Effector CD4-positive, alpha-beta T cell (primary cell): ENCODE measurements at places on chromosomes 6 and 20.

DNA sequence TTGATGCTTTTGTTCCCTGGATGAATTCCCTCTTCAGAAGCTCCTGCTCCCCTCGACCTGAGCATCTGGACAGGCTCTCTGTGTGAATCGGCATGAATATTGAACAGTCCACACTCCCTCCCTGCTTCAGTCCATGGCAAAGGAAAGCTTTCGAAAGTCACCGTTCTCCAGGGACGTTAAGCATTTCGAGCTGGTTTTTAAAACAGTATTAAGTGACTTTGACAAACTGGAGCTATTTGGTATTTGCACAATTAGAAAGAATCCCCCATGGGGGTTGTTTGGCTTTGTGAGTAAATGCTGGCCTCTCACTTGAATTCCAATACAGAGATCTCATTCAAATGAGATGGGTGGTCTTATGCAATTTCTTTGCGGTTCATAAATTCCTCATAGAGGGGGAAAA is 85.3 kb upstream of the TIAM2 start:
- DNase-seq: no peak

- no peak for DNase-seq
Observed at GRCh38 chr6:15843226-15843625, 180.4 kb upstream of the DTNBP1 start.

DNA sequence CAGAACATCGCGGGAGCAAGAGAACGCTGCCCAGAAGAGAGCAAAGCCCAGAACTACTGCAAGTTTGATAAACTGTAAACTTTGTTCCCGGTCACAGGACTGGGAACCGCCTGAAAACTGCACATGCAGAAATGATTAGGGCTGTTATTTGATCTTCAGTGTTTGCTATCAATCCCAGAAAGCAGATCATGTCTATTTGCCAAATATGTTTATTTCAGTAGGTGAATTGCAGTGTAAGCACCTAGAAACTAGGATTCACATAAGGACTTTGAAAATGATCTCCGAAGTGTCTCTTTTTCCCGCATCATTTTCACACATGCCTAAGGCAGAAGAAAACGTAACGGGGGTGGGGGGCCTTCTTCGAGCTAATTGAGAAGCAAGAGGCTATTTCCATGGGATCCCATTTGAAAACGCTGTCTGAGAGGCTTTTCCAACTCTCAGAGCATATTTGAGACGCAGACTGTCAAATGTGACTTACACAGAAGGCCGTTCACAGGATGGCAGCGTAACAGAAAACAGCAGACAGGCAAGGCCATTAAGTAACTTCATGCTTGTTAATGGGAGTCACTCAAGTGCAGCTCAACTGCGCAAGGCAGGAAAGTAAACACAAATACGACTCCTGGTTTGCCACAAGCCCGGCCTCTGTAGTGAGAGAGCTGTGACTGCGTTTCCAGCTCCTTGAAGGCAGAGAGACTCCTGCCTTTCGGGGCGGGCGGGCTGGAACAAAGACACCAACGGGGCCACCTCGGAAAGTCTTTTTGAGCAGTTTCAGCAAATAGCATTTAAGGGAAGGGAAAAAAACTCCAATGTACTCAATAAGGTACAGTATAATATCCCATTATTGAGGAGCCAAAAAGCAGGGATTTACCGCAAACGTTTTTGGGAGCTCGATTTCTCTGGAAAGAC is 144.7 kb upstream of the ZNF217 start:
- DNase-seq: no peak

GRCh38 chr6:80543598-80544222 is 437.2 kb downstream of the BCKDHB start:
- no peak for DNase-seq

DNA sequence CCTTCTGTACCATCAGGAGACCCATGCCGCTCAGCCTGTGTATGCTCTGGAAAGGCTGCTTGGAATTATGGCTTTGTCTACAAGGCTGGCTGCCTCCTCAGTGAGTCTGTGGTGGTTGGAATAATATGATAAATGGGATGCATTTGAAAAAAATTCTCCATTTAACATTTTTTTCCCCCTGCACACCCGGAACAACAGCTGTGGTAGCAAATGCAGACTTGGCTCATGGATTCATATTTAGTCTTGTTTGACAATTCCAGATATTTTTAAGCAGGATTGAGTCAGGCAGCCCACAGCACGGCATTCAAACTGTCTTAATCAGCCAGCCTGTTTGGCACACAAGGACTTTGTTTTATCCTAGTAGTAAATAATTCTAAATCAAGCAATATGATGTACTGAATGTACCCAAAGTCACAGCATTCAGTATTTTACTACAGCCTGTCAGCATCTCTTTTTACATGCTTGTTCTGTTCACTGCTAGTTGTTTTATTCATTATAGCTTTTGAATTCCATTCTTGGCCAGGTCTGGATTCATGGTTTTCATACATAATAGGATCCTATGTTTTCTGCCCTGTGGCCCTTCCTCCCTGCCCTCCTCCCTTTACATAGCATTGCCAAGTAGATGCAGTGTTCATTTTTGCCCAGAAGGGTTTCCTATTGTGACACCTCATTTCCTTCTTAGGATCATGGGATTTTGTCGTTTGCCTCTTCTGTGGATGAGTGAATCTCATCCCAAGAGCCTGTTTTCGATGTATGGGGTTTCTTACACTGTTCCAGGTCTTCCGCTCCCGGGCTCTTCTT is 68.1 kb downstream of the LRRC1 start:
- DNase-seq: no peak

- no peak for DNase-seq
Observed at GRCh38 chr6:5084360-5084780, 771 bp upstream of the PPP1R3G start.

DNA sequence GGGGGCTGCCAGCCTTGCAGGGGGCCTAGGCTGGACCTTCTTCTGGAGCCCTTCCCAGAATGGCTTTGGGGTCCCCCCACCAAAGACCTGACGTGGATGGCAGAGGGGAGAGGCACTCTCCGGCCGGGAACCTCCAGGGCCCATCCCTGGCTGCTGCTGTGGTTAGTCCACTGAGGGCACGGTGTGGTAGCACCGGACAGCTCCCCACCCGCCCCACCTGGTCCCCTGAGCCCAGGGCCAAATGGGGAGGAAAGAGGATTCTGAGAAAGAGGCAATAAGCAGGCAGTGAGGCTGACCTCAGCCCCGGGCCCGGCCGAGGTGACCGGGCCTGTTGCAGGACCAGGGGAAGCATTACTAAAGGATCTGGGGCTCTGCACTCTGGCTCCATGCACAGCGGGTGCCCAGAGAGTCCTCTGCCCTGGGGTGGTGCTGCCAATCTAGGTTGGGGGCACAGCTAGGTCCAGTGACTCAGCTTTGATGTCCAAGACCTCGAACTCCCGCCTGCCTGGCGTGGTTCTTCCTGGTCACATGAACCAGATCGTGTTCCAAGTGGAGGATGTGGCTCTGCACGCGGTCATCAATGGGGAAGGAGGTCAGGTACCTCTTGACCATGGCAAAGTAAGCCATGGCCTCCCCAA is 2.2 kb downstream of the CENPB start:
- DNase-seq: no peak

GRCh38 chr6:166955121-166955864 is 1.1 kb downstream of the RNASET2 start:
- DNase-seq: no peak

GRCh38 chr6:150734235-150734634 is 131.3 kb upstream of the MTHFD1L start:
- DNase-seq: no peak

GRCh38 chr6:138970856-138971425 is 17.1 kb downstream of the REPS1 start:
- no peak for DNase-seq

DNA sequence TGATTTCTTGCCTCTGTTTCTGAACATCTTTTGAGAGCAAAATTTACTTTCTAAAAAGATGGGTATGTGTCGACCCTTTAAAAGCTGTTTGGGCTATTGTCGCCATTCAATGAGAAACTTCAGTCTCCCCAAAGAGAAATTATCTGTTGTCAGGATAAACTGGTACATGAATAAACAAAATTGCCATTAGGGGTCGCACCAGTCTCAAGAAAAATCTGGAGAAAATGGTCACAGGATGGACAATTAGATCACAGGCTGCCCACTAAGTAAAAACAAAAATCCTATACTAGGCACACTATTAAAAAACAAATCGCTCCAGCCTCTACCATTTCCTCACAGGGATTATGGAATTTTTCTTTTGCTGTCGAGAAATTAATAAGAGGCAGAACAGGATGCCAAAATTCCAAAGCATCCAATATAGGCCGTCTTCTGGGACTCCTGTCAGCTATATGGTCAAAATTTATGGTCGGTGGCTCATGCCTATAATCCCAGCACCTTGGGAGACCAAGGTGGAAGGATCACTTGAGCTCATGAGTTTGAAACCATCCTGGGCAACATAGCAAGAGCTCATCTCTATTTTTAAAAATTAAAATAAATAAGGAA is 5.5 kb upstream of the HLA-E start:
- DNase-seq: no peak

DNA sequence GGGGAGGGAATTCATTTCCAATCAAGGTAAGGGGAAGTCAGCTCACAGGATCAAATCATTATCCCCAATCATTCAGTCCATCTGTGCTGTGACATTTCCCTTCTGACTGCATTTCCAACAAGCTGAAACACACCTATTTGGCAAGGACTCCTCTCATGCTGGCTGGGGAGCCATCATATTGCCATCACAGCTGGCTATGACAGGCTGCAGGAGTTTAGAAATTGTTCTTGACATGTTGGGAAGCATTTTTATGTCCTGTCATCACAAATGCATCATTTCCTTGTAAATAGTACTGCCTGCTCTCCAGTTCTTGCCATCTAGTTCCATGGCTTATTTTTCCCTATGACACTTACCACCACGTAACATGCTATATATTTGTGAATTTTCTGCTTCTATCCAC is 113.9 kb upstream of the TMEM170B start:
- no peak for DNase-seq

- no peak for DNase-seq
Observed at GRCh38 chr6:47670851-47671250, 27.5 kb upstream of the ADGRF4 start.

- DNase-seq: no peak
Observed at GRCh38 chr6:136890194-136890839, 31.8 kb upstream of the SLC35D3 start.

DNA sequence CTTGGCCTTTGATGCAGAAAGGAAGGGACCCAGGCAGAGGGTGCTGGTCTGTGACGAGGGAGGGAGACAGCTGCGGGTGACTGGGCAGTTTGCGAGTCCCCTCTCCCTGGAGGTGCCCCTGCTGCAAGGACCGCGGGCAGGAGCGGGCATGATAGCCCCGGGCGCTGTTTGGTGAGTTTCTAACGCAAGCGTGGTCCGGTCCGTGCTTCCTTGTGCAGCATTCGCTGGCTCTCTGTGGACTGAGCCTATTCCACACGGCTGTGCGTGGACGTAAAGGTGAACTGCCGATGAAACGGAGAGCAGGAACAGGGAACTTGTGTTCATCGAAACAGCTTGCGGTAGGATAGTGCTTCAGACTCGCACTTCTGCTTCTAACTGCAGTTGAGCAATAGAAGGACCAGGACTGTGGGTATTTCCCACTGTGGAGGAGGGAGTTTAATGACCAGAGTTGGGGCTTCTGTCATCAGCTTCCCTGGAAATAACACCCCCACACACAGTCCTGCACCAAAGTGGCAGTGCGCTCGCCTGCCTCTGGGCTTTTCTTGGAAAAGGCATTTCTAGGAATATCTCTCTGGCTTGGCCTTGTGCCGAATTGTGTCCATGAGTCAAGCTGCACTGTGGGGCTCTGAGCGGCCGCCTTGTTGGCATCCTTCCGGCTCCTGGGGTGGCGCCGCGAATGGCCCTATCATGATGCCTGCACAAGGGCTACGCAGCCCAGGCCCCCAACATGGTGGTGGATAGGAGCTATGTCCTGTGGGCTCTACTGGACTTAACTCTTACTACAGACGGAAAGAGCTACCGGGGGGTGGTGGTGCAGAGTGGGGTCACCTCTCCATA is 48.9 kb downstream of the DUSP22 start:
- no peak for DNase-seq

DNA sequence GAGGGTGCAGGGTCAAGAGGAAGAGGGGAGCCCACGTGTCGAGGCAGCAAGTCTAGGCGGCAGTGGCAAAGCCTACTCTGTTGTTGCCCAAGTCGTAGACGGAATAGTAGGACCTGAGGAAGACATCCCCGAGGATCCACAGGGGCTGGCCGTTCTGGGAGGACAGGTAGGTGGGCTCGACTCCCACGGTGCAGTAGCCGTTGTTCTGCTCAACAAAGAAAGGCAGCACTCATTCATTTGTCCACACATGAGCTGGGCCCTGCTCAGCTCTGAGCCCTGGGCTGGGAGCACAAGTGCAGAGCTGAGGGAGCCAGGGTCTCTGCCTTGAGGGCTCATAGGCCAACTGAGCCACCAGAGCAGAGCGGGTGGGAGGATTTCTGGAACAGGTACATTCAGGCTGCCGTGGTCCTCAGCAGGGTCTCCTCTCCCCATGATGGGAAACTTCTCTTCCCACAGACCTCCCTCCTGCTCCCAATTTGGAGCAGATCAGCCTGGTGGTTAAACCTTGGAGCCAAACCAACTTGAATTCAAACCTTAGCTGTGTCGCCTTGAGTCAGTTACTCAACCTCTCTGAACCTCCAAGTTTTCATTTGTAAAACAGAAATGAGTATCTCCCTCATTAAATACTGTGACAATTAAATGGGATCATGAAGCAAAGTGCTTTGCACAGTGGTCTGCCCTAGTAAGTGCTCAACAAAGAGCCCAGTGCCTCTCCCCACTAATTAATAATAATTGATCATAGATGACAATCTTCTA is 1.6 kb upstream of the TFEB start:
- no peak for DNase-seq

DNA sequence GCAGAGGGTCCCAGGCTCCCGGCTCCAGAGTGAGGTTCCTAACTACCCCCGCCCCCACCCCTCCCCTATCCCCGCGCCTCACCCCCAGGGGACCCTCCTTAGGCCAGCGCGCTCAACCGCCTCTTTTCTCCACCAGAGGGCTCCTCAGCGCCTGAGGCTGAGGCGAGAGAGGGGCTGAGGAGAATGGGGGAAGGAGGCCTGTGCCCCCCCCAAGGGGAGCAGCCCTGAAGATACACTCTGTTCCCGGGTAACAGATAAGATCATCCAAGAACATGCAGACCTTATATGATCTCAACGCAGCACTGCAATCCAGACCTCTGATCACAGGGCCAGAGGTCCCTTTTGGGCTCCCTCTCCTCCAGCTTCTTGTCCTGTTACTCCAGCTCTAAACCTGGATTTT is 43.3 kb upstream of the MRPS10 start:
- no peak for DNase-seq

DNA sequence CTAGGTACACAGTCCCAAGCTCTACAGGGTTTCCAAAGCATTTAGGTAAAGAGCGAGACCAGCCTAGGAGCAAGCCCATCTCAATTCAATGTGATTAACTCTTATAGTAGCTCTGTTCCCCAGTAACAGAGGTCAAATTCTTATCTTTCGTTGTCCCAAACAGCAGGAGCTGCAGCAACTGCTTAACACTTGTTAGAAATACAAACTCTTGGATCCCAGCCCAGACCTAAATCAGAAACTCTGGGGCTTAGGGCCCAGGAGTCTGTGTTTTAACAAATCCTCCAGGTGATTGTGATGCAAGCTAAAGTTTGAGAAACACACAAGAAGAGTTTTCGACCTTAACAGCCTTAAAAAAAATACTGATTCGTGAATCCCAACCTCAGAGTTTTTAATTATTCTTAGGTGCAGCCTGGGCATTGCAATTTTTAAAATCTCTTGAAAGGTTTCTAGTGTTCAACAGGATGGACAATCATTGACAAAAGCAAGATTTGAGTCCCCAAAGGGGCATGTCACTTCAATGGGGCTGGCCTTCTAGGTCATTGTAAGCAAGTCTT is 127.4 kb upstream of the HCRTR2 start:
- no peak for DNase-seq
